ENCODE measurements at places on chromosomes 11 and 22.

DNA sequence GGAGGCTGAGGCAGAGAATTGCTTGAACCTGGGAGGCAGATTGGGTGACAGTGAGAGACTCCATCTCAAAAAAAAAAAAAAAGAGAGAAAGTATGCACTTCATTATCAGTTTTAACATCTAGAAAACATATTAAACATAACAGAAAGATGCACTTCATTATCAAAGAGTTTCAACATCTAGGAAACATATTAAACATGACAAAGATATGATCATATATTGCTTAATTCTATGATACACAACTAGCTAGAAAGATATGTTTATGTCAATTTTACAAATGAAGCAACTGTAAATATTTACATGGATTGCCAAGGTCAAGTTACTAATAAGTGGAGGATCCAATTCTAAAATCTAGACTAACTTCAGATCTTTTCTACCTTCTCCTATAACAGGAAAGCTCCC is 50.4 kb upstream of the CTSC start:
- H3K27ac ChIP-seq, result no peak overlapping the region
- no peaks in the 10 kb centered on the region for H3K27me3 ChIP-seq
- peaks cover 4% of the 10 kb centered on the region for H3K36me3 ChIP-seq
- DNase-seq, result no peak
- no peak overlapping the region for H3K4me3 ChIP-seq
- no peaks in the 10 kb centered on the region for H3K4me1 ChIP-seq

GRCh38 chr22:48753381-48753730 is 1074.3 kb downstream of the BRD1 start:
- no peak for DNase-seq
- no peaks in the 10 kb centered on the region for H3K36me3 ChIP-seq
- H3K4me3 ChIP-seq, result no peak overlapping the region
- H3K27me3 ChIP-seq, result no peaks in the 10 kb centered on the region
- no peaks in the 10 kb centered on the region for H3K4me1 ChIP-seq
- H3K27ac ChIP-seq, result no peak overlapping the region

DNA sequence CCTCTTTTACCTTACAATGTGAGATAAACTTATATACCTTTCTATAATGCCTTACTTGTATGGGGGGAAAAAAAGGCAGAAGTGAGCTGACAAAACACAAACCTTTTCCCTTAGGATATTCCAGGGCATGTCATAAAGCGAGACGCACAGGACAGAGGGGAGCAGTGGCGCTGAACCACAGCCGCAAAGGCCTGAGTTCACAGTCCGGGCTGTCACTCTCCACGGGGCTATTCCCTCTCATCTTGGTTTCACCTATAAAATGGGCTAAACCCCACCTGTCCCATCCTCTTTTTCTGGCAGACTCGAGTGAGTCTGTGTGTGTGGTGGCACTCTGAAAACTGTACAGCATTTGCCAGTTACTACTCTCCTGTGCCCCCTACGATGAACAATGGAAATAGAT is 14.4 kb upstream of the FXYD2 start:
- no peak for DNase-seq
- H3K4me3 ChIP-seq, result no peak overlapping the region
- no peaks in the 10 kb centered on the region for H3K36me3 ChIP-seq
- peaks cover 28% of the 10 kb centered on the region for H3K4me1 ChIP-seq
- no peak overlapping the region for H3K27ac ChIP-seq
- H3K27me3 ChIP-seq, result peaks cover 7% of the 10 kb centered on the region

DNA sequence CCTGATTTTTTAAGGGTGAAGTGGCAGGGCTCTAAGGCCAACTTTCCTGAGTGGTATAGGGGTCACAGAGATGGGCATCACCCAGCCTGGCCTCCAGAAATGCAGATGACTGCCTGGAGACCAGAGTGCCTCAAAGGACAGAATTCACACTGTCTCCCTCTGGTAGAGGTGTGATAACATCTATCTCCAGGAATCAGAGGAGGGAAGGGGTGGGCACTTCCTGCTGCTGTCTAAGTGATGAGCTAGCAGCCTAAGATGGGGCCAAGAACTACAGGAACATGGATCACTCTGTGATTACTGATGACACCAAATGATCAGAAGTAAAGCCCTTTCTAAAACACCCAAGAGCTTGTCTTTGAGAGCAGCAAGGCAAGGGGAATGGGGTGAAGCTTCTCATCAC is 61.9 kb downstream of the C11orf58 start:
- DNase-seq, result no peak
- peaks cover 4% of the 10 kb centered on the region for H3K4me1 ChIP-seq
- H3K36me3 ChIP-seq, result no peaks in the 10 kb centered on the region
- H3K4me3 ChIP-seq, result no peak overlapping the region

DNA sequence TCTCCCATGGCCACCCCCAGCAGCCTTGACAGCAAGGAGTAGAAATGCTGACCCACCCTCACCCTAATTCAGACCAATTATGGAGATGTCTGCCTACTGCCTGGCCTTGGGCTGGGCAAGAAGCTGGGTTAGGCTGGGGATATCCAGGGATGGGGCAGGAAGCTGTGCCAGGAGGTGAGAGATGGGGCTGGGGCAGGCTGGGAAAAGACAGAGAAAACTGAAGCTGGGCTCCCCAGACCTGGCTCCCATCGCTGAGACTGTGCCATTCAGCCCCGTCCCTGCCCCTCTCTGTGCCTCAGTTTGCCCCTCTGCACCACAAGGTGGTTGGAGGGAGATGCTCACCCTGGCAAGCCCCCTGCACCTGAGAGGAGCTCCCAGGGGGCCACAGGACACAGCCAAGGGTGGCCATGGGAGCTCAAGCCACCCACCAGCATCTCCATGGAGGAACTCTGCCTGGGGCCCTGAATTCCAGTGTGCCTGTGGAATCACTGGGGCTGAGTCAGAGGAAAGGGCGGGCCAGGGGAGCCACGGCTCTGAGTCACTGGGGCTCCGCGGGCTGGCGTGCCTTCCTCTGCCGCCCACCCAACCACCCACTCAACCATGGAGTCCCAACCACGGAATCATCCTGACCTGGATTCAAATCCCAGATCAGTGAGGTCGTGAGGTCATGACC is 6.0 kb upstream of the CARD10 start:
- peaks cover 39% of the 10 kb centered on the region for H3K27me3 ChIP-seq
- no peak overlapping the region for H3K27ac ChIP-seq

DNA sequence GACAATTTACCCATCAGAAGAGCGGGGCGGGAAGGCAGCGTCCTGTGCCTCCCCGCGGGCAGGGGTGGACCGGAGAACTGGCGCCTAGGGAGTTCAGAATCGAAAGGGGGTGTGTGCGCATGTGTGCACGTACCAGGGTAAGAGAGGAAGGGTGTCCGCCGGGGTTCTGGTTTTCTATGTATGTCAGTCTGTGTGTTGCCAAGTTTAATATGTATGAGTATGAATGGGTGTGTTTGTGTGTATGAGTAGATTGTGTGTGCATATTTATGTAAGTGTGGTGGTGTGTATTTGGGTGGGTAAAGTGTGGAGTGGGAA is 2.0 kb downstream of the KCNC1 start:
- no peak for DNase-seq
- peaks cover 44% of the 10 kb centered on the region for H3K27me3 ChIP-seq
- H3K27ac ChIP-seq, result no peak overlapping the region
- peaks cover 3% of the 10 kb centered on the region for H3K4me1 ChIP-seq

DNA sequence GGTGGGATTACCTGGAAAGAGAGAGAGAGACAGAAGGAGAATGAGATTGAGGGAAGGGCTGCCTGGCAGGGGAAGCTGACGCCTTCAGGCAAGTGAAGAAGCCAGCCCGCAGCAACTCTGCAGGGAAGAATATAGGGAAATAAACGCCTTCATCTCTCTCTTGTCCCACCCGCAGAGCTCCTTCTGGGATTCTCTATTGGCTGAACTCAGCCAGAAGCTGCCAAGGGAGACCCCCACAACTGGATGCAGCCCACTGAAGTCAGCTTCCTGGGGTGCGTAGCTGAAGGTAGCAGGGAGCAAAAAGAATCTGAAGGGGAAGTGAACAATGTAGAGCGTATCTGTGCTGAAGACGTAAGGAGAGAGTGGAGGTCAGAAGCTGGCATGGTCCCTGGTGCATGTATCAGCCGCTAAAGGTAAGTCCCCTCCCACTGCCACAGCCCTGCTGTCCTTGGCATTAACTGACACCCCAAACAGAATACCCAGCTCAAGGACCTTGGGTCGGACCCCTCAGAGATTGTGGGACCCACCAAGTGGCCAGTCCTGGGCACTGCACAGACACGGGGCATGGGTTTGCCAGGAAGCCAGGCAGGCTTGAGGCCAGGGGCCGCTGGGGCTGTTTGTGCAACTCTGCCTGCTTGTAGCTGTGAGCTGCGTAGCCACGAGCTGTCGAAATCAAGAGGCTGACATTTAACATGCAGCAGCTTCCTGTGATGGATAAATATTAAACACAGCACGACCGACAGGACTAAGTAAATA is 469.9 kb downstream of the MN1 start:
- H3K4me3 ChIP-seq, result no peak overlapping the region
- no peaks in the 10 kb centered on the region for H3K4me1 ChIP-seq
- no peak for DNase-seq
- H3K36me3 ChIP-seq, result no peaks in the 10 kb centered on the region

GRCh38 chr22:19648419-19648929 is 65.8 kb upstream of the SEPTIN5 start:
- H3K4me1 ChIP-seq, result no peaks in the 10 kb centered on the region
- peaks cover 7% of the 10 kb centered on the region for H3K36me3 ChIP-seq
- no peak for DNase-seq
- H3K27me3 ChIP-seq, result peaks cover 30% of the 10 kb centered on the region
- H3K27ac ChIP-seq, result no peak overlapping the region

DNA sequence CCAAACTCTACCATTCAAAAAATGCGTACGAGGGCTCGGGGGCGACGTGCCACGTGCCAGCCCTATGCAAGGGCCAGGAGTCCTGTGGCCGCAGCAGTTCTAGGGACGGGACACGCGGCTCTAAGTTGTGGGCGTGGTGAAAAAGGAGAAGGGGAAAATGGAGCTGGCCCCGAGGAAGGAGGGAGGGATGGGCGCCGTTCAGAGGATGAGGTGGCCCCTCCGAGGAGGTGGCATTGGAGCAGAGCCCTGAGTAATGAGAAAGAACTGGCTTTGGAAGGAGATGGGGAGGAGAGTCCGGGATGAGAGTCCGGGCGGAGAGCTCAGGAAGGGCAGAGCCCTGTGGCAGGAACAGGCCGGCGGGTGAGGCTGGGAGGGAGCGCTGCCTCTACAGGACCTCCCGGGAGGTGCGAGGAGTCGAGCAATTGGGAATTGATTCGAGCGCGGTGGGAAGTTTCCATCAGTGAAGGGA is 21.0 kb downstream of the OTUB1 start:
- H3K4me1 ChIP-seq, result peaks cover 10% of the 10 kb centered on the region
- DNase-seq, result no peak
- H3K27ac ChIP-seq, result no peak overlapping the region
- H3K36me3 ChIP-seq, result no peaks in the 10 kb centered on the region

DNA sequence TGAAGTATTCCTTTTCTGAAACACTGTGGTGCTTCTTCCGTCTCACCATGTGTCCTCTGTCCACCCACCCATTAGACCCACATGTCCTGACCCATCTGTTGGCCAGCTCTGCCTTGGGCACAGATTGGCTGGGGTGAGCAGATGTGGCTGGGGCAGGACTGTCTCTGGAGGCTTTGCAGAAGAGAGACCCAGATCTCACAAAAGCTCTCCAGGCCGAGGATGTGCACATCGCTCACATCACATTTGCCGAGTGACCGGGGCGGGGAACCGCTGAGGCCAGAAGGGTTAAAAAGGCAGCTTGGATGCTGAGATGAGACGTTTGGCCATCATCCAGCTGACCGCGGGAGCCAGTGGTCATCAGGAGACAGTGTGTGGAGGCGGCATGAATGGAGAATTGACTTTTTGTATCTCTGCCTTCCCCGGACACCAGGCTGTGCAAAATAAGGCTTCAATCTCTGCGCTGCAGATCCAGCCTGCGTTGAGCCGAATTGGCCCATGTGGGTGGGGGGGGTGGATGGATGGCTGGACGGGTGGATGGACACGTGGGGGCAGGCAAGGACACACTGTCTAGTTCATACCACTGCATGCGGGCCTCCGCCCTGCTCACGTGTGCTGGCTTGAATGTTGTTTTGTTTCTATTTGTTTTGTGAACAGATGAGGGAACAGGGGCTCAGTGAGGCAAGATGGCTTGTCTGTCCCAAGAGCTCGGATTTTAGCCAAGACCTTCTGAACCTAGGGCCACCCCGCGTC is 6.1 kb downstream of the IFITM10 start:
- no peak overlapping the region for H3K4me3 ChIP-seq
- H3K36me3 ChIP-seq, result no peaks in the 10 kb centered on the region
- peaks cover 2% of the 10 kb centered on the region for H3K4me1 ChIP-seq
- no peak overlapping the region for H3K27ac ChIP-seq
- no peak for DNase-seq

DNA sequence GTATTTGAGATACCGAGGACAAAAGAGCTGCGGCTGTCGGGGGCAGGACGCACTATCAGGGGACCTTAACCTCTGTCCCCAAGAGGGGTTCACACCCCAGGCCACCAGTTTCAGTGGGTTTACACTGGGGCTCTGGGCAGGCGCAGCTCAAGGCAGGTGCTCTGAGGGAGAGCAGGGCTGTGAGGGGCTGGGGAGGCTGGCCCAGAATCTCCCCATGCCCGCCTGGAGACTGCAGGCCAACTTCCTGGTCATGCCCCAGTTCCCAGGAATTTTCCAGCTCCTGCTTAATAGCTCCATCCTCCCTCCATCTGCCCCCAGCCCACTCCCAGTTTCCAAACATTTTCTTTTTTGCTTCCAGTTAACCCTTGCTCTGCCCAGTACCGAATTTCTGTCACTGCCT is 7.6 kb upstream of the PGA3 start:
- H3K36me3 ChIP-seq, result no peaks in the 10 kb centered on the region
- H3K27ac ChIP-seq, result no peak overlapping the region
- no peak for DNase-seq
- no peak overlapping the region for H3K4me3 ChIP-seq
- no peaks in the 10 kb centered on the region for H3K4me1 ChIP-seq
- H3K27me3 ChIP-seq, result no peaks in the 10 kb centered on the region

DNA sequence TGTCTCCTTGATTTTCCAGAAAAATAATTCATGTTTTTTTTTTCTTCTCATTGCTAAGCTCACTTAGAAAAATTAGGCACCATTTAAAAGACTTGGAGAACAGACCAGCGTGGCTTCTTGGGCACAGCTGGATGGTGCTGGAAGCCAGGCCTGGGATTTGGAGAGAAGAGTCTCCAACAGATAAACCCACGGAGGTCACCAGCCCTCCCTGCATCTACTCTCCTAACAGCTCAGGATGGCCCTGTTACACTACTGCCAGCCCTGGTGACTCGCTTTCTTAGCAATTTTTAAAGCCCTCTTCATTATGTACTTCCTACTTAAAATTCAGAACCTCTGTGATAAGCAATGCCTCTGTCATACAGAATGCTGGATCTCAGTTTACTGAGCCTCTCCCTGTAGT is 1.7 kb downstream of the PTH start:
- no peak for DNase-seq
- no peak overlapping the region for H3K27ac ChIP-seq
- H3K4me1 ChIP-seq, result no peaks in the 10 kb centered on the region

GRCh38 chr22:37148742-37149665 is 712 bp downstream of the IL2RB start:
- no peaks in the 10 kb centered on the region for H3K27me3 ChIP-seq
- no peak for DNase-seq
- H3K4me1 ChIP-seq, result peaks cover 56% of the 10 kb centered on the region
- peak overlapping the region; percentile 84 for H3K4me3 ChIP-seq

GRCh38 chr11:134513585-134514120 is 101.6 kb upstream of the B3GAT1 start:
- no peak overlapping the region for H3K4me3 ChIP-seq
- H3K27ac ChIP-seq, result no peak overlapping the region
- H3K27me3 ChIP-seq, result peaks cover 2% of the 10 kb centered on the region
- DNase-seq, result no peak
- no peaks in the 10 kb centered on the region for H3K4me1 ChIP-seq

- peak overlapping the region; percentile 73 for H3K4me3 ChIP-seq
- no peaks in the 10 kb centered on the region for H3K27me3 ChIP-seq
- peak overlapping the region; percentile 91 for H3K27ac ChIP-seq
- H3K4me1 ChIP-seq, result peaks cover 76% of the 10 kb centered on the region
- H3K36me3 ChIP-seq, result peaks cover 89% of the 10 kb centered on the region
Measured at GRCh38 chr11:35144136-35144741, 5.3 kb downstream of the CD44 start.
